GF-D8 (cell line): ENCODE measurements at places on chromosomes 6 and 20.

DNA sequence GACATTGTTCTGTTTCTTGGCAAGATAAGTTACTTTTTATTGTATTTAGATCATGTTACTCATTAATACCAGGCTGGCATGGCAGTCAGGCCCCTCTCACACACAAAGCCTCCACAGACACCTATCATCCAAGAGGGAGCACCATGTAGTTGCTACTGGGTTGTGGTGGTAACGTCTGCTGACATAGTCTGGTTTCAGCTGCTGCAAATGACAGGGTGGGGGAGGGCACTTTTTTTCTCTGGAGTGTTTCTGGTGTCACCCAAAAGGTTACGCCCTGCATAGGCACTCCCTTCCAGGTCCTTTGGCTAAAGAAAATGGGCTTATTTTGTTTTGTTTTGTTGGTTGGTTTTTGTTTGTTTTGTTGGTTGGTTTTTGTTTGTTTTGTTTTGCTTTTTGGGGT, 236.4 kb upstream of the RIMS1 start:
- DNase-seq, result no peak

DNA sequence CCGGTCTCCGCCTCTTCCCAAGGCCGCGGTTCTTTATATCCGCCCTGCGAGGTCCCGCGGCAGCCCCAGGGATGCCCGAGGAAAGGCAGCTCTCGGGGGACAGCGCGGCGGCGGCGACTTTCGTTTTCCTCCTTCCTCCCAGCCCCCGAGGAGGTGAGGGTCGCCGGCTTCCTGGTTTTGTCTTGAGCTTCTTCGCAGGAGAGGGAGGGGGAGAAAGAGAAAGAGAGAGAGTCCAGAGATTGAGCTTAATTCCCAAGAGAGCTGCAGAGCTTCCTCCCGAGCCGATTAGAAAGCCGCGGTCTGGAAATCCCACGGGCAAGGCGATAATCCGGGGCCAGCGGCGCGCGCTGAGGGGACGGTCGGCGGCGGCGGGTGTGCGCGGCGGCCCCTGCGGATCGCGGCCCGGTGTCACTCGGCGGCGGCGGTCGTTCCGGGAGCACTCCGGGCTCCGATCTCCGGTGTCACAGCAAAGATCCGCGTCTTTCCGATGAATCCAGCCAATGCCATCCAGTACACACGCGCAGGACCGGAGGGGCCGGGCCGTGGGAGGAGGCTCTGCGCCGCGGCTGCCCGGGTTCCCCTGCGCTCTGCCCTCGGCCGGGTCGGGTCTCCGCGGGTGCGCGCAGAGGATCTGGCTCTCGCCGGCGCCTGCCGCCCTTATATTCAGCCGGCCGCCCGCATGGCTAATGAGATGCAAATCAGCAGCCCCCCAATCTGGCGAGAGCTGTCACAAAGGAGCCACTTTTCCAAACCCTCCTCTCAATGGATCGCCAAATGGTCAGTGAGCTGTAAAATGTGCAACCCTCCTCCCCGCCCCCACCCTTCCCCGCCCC, at the start of gene DLL1:
Gene DLL1 (minus strand): TSS at position 783 of the 833 bp plus-strand sequence. CDS start 939 bp downstream, outside the sequence.
- no peak for DNase-seq

DNA sequence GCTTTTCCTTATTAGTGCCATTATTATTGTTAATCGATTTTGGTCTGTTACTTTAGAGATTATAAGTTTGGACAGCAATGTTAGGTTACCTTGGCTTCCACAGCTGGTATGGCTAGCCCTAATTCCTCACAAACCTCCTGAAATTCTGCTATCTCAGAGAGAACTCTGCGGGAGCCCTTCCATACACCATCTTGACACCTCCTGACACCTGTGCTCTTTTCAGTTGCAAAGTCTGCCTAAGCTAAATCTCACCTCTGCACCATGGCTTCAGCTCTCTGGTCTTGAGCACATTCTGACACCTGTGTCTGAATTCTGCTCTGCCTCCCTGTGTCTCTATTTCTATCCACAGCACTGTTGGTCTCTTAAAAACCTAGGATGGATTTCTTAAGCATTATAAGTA, 106.5 kb downstream of the DCDC2 start:
- no peak for DNase-seq

DNA sequence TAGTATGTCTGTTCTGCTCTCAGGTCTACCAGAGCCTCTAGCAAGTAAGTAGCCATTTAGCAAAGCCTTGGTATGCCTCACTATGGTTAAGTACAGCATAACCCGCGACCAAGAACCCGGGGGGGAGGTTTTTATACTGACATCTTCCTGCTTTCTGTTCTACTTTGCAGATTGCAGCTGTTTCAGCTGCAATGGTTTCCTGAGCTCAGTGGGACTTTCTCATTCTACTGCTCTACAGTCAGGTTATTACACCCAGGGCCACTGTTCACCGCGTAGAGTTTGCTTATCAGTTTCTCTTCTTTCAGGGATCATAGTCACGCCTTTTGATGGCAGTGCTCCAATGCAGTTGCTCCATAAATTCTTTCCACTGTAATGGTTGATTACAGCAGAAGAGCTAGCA, 631.3 kb downstream of the TFAP2A start:
- DNase-seq, result no peak

GRCh38 chr20:24546232-24546892, 76.9 kb downstream of the SYNDIG1 start:
- DNase-seq, result no peak
